Naive thymus-derived CD8-positive, alpha-beta T cell (primary cell): ENCODE measurements at places on chromosomes 12 and 14.

DNA sequence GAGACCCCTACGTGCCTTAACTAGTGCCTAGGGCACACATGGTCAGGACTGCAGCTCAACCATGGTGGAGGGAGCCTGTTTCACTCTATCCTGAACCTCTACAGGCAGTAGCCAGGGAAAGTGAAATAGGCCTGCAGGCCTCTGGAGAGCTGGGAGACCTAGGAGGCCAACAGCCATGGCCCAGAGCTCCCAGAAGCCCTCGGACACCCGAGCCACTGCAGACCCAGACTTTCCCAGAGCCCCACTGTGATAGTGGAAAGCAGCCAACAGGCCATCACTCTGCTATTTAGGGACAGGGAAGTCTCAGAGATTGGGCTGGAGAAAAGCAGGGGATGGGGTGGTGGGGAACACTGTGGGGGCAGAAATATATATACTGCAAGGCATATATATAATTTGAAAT lies 56.5 kb upstream of the ZFP36L1 start:
- no peaks in the 10 kb centered on the region for H3K4me1 ChIP-seq
- no peak overlapping the region for H3K27ac ChIP-seq
- no peaks in the 10 kb centered on the region for H3K27me3 ChIP-seq
- DNase-seq: no peak
- no peaks in the 10 kb centered on the region for H3K36me3 ChIP-seq
- H3K4me3 ChIP-seq: no peak overlapping the region

DNA sequence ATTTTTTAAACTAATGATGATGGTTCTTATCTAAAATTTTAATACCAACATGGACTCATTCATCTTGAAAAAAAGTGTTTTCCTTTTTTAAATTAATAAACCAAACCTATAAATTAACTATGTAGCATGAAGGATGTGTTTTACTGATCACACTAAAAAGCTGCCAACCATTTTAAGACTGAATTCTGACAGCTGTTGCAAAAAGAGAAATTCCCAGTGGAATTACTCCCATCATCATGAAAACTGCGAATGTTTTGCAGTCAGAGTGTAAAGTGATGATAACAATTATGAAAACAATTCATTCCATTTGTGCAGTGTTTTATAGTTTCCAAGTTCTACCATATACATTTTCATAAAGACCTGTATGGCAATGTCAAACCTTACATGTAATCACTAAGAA lies 232.8 kb downstream of the SLC2A13 start:
- no peaks in the 10 kb centered on the region for H3K36me3 ChIP-seq
- no peak overlapping the region for H3K27ac ChIP-seq
- H3K4me3 ChIP-seq: no peak overlapping the region
- no peaks in the 10 kb centered on the region for H3K4me1 ChIP-seq
- no peaks in the 10 kb centered on the region for H3K27me3 ChIP-seq

DNA sequence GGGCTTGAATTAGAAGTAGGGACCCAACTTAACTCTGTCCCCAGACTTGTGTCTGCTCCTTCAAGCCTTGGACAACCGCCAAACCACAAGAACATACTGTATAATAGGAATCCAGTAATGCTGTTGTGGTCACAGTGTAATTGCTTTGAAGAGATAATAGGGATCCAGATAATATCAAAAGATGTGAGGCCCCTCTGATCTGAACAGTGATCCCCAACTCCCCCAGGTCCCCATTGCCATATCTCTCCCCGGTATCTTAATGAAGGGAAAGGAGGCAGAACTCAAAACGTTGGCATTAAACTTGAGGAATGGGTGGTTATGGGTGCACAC lies 8.5 kb upstream of the PLEKHH1 start:
- peaks cover 35% of the 10 kb centered on the region for H3K27me3 ChIP-seq
- H3K36me3 ChIP-seq: no peaks in the 10 kb centered on the region
- no peak overlapping the region for H3K4me3 ChIP-seq
- DNase-seq: no peak

DNA sequence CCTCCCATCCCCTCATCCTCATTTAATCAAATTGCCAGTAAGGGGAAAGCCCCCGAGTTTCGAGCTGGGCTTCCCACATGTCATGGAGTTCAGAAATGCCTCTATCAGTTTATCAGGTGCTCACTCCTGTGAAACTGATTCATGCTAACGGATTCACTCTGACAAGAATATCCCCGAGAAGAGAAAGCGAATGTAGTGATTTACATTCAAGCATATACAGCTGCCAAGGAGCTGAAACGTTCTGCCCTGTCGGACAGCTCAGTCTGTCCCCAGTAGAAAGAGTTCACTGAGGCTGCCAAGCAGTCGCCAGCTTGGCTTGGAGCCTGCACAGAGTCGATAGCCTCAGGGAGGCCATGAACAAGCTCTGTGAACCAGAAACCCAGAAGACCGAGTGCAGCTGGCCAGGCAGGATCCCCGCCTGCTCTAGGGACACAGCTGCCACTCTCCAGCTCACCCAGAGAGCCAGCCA lies 88.4 kb downstream of the TMCC3 start:
- H3K4me1 ChIP-seq: peaks cover 3% of the 10 kb centered on the region
- H3K27ac ChIP-seq: no peak overlapping the region
- H3K36me3 ChIP-seq: no peaks in the 10 kb centered on the region
- no peak for DNase-seq
- H3K4me3 ChIP-seq: no peak overlapping the region
- H3K27me3 ChIP-seq: peaks cover 26% of the 10 kb centered on the region

GRCh38 chr14:99125113-99125512 lies 146.9 kb downstream of the BCL11B start:
- DNase-seq: no peak
- H3K4me3 ChIP-seq: no peak overlapping the region
- H3K27ac ChIP-seq: peak overlapping the region; percentile 8
- H3K36me3 ChIP-seq: no peaks in the 10 kb centered on the region

DNA sequence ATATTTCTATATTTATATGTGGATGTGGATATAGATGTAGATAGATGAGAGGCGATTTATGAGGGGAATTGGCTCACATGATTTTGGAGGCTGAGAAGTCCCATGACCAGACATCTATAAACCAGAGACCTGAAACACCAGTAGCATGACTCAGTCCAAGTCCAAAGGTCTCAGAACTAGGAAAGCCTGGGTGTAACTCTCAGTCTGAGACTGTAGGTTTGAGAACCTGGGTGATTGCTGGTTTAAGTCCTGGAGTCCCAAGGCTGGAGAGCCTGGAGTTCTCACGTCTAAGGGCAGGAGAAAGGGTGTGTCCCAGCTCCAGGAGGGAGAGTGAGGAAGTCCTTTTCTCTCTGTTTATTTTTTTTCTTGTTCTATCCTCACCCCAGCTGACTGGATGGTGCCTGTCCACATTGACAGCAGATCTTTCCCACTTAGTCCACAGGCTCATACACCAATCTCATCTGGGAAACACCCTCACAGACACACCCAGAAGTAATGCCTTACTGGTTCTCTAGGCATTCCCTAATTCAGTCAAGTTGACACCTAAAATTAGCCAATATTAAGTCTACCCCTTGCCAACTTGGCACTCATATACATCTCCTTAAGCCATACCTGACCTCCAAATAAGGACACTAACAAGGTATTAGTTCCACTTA lies 45.4 kb downstream of the EMP1 start:
- H3K4me1 ChIP-seq: no peaks in the 10 kb centered on the region
- H3K4me3 ChIP-seq: no peak overlapping the region
- H3K27me3 ChIP-seq: peaks cover 8% of the 10 kb centered on the region
- DNase-seq: no peak

DNA sequence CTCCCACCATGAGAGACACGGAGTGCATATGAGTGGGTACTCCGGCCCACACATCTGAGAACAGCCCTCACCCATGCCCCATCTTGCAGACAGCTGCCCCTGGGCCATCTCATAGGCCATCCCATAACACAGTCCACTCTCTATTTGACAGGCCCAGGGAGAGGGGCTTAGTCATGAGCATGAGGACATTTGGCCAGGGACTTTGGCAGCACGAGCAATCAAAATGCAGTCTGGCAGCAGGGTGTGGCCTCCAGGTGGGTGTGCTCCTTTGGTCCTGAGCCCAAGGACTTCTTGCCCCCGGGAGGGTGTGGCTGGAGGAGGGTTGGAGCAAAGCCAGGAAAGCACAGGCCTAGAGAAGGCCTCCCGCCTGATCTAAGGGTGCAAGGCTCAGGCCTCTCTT lies 25.6 kb downstream of the EMP1 start:
- peaks cover 6% of the 10 kb centered on the region for H3K27me3 ChIP-seq
- no peaks in the 10 kb centered on the region for H3K4me1 ChIP-seq
- DNase-seq: no peak
- no peaks in the 10 kb centered on the region for H3K36me3 ChIP-seq
- no peak overlapping the region for H3K27ac ChIP-seq

GRCh38 chr14:90045616-90046015 lies 16.2 kb upstream of the KCNK13 start:
- no peaks in the 10 kb centered on the region for H3K4me1 ChIP-seq
- no peak overlapping the region for H3K27ac ChIP-seq
- H3K4me3 ChIP-seq: no peak overlapping the region

- H3K4me3 ChIP-seq: no peak overlapping the region
- no peak for DNase-seq
- H3K27ac ChIP-seq: no peak overlapping the region
- no peaks in the 10 kb centered on the region for H3K36me3 ChIP-seq
Measured at GRCh38 chr14:70045844-70046535, 142.8 kb downstream of the SLC8A3 start.

DNA sequence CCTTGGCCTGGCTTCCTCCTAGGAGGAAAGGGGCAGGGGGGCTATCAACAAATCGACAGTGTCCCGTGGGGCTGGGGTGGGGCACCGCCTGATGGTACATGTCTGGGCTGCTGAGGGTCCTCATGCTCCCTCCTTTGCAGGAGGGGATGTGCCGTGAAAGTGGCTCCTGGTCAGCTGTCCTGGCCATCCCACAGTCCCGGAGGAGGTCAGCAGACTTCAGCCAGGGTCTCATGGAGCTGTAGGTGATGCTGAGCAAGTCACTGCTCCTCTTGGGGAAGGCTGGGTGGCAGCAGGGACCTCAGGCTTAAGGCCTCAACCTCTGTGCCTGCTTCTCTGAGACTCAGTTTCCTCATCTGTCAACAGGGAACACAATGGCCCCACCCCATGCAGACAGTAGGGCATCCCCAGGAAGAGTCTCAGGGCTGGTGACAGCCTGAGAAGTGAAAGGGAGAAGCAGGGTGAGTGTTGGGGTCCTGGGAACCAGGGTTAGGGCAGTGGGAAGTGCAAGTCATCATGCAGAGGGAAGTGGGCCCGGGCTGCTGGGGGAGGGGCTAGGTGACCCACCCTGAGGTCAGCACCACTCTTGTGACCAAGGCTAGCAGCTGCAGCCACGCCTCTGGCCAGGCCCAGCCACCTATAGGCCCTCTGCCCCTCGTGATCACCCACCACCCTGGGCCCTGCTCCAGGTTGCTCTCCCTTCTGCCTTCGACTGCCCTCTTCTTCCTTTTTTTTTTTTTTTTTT lies 4.4 kb upstream of the TNFAIP2 start:
- peaks cover 13% of the 10 kb centered on the region for H3K27me3 ChIP-seq
- no peaks in the 10 kb centered on the region for H3K36me3 ChIP-seq
- H3K4me3 ChIP-seq: no peak overlapping the region
- H3K4me1 ChIP-seq: peaks cover 11% of the 10 kb centered on the region
- no peak overlapping the region for H3K27ac ChIP-seq

- peaks cover 4% of the 10 kb centered on the region for H3K36me3 ChIP-seq
- peak overlapping the region; percentile 95 for H3K4me3 ChIP-seq
- H3K4me1 ChIP-seq: peaks cover 27% of the 10 kb centered on the region
Measured at GRCh38 chr14:68795597-68796417, 2.9 kb upstream of the ZFP36L1 start.

- no peaks in the 10 kb centered on the region for H3K36me3 ChIP-seq
- no peak overlapping the region for H3K4me3 ChIP-seq
- H3K4me1 ChIP-seq: peaks cover 19% of the 10 kb centered on the region
- DNase-seq: no peak
- H3K27me3 ChIP-seq: no peaks in the 10 kb centered on the region
- H3K27ac ChIP-seq: no peak overlapping the region
Measured at GRCh38 chr12:9509464-9510161, 98.1 kb downstream of the KLRB1 start.

DNA sequence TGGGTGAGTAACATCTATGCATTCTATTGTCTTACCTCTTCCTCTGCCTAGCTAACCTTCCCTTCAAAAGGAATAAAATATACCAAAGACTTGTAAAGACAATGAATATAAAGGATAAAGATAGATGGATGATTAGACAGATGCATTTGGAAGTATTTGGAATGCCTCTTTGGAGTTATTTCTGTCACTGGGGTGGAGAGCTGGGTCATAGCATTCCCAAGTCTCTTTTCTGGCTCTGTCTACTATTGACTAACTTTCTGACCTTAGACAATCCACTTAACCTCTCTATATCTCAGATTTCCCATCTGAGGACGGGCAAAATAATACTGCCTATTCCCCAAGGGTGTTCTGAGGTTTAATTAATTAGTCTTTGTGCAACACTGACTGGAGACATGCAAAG lies 517.4 kb downstream of the DIO2 start:
- H3K27me3 ChIP-seq: no peaks in the 10 kb centered on the region
- H3K4me1 ChIP-seq: no peaks in the 10 kb centered on the region
- H3K27ac ChIP-seq: no peak overlapping the region
- no peak for DNase-seq
- H3K36me3 ChIP-seq: no peaks in the 10 kb centered on the region

GRCh38 chr12:118611295-118611694 lies 234.9 kb downstream of the SUDS3 start:
- no peak overlapping the region for H3K27ac ChIP-seq
- peaks cover 5% of the 10 kb centered on the region for H3K36me3 ChIP-seq
- H3K4me3 ChIP-seq: no peak overlapping the region
- no peak for DNase-seq
- peaks cover 8% of the 10 kb centered on the region for H3K27me3 ChIP-seq
- H3K4me1 ChIP-seq: no peaks in the 10 kb centered on the region

DNA sequence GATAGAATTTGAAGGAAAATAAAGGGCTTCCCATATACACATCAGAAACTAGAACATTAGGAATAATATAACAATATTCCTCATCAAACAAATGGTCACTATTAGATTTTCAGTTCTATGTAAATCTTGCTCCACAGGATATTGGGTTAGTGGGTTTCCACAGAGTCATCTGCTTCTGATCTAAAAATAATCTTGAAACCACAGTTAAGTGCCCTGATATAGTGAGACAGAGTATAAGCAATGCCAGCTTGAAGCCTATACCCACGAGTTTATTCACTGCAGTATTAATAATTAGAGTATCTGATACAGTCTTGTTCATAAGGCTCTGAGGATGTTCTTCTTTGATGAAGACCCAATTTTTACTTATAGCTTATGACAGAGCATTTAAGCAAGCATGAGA lies 74.5 kb upstream of the ATF7IP start:
- H3K27ac ChIP-seq: no peak overlapping the region
- H3K27me3 ChIP-seq: no peaks in the 10 kb centered on the region
- H3K4me1 ChIP-seq: peaks cover 29% of the 10 kb centered on the region
- H3K4me3 ChIP-seq: no peak overlapping the region

GRCh38 chr12:50916292-50916691 lies 36.1 kb upstream of the HIGD1C start:
- H3K27ac ChIP-seq: no peak overlapping the region
- H3K27me3 ChIP-seq: peaks cover 13% of the 10 kb centered on the region
- H3K4me1 ChIP-seq: no peaks in the 10 kb centered on the region
- no peak overlapping the region for H3K4me3 ChIP-seq
- no peak for DNase-seq

DNA sequence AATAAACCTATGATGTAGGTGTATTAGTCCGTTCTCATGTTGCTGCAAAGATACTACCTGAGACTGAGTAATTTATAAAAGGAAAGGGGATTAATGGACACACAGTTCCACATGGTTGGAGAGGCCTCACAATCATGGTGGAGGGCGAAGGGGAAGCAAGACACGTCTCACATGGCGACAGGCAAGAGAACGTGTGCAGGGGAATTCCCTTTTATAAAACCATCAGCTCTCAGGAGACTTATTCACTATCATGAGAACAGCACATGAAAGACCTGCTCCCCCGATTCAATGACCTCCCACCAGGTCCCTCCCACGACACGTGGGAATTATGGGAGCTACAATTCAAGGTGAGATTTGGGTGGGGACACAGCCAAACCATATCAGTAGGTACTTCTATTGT lies 58.7 kb upstream of the DICER1 start:
- no peaks in the 10 kb centered on the region for H3K36me3 ChIP-seq
- DNase-seq: no peak
- no peaks in the 10 kb centered on the region for H3K4me1 ChIP-seq
- H3K27ac ChIP-seq: no peak overlapping the region
